ENCODE measurements at places on chromosomes 5 and 9.

- DNase-seq: no peak
Observed at GRCh38 chr5:155983954-155984353, 343.0 kb upstream of the SGCD start.

- no peak for DNase-seq
Observed at GRCh38 chr9:98806394-98807035, 955 bp upstream of the GALNT12 start.

GRCh38 chr9:137680444-137681358, 61.9 kb downstream of the EHMT1 start:
- no peak for DNase-seq

DNA sequence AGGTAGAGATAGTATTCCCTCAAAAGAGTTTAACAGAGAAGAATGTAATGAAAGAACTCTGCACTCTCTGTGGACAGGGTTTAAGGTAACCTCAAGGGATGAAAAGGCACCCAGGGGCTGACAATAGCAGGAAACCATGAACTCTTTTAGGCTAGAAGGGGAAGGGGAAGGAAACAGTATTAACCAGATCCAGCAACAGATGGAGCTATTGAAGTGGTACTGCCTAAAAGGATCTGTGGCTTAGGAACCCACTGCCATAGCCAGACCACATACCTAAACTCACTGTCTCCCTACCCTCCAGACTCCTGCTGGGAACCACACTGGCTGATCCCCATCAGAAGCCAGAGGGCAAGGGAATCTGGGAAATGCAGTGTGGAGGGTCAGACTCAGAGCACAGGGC, 35.5 kb downstream of the PLGRKT start:
- no peak for DNase-seq

DNA sequence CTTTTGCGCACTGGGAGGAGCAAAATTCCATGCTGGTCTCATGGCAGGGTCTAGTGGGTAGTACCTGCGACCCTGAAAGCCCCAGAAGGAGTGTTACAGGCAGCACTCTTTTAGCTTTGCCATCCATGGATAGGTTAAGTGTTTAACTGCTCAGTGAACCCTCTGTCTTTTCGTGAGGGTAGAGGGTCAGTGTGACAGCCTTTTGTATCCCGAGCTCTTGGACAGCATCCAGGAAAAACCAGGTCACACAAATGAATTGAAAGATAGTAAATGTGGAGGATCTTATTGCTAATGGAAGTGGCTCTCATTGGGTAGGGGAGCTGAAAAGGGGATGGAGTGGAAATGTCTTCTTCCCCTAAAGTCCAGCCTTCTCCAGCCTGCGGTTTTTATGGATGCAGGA, 57.8 kb upstream of the CCDC112 start:
- no peak for DNase-seq

DNA sequence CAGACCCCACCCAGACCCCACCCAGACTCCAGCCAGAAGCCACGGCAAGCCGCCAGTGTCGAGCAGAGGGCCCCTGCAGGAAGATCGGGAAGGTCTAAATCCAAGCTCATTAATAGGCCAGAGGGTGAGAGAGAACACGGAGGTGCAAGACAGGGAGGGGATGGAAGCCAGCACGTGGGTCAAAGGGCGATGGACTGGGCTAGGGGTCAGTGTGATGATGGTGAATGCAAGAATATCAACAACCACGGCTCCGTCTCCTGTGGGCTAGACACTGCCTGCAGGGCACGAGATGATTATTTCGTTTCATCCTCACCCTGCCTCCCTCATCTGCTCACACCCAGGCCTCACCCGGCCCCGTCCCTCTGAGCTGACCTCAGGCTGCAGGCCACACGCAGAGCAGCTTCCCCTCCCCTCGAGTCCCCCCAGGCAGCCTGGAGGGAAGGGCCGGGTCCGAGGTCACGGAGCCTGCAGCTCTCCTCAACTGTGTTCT, 122.0 kb downstream of the COL23A1 start:
- DNase-seq: no peak

DNA sequence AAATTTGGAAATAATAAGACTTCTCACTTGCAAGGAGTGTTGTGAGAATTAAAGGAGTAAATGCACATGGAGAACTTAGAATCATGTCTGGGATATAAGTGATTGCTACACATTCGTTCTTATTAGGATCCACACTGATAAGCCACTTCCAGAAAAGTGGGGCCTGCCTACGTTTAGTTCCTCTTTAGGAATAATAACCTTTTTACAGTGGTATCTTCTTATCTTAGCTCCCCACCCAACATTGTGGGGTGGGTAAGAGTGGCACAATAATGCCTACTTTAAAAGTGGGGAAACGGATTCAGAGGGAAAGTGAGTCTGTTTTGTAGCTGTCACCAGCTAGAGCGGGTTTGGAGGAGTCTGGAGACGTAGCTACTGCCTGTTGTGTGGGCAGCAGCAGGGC, 16.0 kb downstream of the DOCK2 start:
- DNase-seq: no peak

DNA sequence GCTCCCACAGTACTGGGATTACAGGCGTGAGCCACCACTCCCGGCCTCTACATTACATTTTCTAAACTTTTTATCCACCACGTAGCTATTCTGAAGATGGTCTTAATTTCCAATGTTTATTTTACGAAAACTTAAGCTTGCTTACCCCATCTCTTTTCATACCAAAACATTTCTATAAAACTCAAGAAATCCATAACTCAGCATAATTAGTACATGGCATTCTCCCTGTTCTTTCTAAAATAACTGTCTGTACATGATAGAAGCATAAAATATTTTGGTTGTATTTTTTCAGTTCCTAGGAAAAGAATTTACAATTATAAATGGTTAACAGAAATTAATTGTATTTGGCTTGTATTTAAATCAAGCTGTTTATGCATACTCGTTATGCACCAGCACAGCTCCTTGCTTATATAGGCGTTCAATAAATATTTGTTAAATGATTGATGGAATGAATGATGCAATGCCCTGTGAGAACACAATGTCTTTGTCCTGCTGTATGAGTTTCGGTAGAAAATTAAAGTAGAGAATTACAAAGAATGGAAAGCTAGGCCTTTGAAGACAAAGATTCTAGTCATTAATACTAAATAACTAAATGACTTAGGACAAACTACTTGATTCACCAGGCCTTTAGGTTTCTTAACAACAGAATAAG, 384.2 kb downstream of the EFNA5 start:
- no peak for DNase-seq

DNA sequence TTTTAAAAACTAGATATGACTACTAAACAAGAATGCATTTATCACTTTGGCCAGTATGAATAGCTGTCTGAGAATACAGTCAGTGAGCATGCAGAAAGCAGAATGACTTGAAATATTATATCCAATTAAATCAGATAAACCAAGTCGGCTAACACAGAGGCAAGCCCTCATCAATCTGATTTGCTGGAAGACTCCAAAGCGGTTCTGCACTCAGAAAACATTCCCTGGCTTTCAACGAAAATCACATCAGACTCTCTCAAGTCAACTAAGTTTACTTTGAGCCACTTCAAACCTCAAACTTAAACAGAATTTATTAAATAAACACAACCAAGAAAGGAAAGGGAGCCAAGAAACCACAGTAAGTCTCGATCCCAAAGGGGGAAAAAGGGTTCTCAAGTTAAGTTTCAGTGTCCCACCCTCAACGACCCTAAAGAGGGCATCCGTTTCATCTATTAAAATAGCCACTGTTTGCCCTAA, 1.4 kb downstream of the MYO10 start:
- DNase-seq: no peak

DNA sequence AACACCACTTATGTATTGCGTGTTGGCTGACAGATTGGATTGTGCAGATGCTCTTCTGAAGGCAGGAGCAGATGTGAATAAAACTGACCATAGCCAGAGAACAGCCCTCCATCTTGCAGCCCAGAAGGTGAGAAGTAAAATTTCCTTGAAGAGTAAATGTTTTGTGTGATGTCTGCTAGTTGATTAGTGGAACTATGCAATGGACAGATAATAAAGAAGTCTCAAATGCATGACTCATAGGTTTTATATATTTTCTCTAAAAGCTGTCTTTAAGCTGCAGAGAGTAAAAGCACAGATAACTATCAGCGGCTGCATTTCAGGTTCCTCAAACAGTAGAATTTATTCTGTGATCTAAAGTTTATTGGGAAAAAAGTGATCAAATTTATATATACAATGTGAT, 27.4 kb downstream of the INVS start:
- no peak for DNase-seq

GRCh38 chr9:16680541-16680940, 189.9 kb downstream of the BNC2 start:
- no peak for DNase-seq
